Retinal pigment epithelial cell (primary cell): ENCODE measurements at places on chromosomes 2 and 18.

DNA sequence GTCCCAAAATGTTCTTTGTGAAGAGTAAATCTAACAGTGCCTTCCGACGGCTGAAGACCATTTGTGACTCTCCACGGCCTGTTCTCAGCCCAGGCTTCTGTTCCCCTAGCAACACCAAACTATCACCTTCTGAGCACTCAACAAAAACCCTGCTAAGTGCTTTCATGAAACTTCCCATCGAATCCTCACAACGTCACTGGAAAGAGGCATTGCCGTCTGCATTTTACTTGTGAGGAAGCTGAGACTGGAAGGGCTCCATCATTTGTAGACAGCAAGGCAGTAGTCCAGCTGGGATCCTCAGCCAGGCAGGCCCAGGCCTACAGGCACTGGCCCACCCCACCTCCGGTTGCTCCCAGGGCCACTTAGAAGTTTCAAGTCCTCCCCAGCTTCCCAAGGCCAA lies 97.8 kb upstream of the POU3F3 start:
- no peak for DNase-seq

DNA sequence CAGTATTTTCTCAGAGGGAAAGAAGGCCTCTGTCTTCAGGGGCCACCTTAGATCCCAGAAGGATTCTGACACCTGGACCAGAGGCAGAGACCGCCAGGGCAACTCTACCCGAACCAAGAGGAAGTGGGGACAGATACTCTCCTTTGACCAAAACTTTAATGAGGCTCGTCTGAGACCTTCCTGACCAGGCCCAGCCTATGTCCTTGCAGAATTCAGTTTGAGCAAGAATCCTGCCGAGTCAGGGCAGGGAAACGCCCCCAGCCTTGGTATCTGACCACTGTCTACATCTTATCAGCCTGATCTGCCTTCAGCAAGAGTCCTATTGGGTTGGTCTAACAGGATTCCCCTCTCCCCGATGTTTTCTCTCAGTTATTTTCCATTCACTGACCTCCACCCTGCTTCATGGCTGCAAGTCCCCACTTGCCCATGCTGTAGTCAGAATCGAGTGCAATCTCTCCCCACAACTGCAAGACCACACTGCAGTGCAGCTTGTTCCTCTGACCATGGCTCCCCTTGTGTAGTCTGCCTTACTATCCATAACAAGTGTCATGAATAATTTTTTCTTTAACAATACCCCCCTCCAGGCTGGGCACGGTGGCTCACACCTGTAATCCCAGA lies 95.0 kb downstream of the MSH2 start:
- no peak for DNase-seq

- no peak for DNase-seq
These were observed 40.1 kb upstream of the GBX2 start for GRCh38 chr2:236208019-236208926.

DNA sequence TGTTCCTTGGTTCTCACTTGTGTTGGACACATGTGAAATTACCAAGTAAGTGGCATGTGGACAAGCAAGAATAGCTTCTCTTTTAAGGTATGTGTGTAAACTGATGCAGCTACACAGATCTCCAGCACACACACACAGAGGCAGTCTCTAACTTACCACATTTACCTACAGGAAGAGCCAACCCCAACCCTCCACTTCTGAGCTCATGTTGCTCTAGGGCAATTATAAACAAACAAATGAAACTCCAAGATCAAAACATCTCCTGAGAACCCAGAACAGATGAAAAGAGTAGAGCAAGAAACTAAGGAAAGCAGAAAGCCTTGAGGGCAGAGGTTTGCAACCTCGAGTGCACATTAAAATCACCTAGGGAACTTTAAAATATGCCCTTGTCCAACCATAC lies 16.0 kb upstream of the TMEM37 start:
- DNase-seq, result no peak

DNA sequence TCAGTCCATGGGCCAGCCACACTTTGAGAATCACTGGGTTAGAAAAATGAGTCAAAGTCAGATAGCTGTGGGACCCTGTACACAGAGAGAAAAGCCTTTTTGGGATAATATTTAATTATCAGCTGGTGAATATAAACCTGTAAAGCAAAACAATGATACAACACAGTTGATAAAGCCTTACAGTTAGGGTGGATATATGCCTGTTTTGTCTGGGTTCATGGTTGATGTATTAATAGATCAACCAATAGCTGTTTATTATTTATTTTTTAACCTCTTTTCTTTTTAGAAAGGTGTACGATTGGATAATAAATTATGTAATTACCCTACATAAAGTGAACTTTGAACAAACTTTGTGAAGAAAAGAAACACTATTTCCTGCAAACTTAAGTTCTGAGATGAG lies 145.6 kb downstream of the TDRD15 start:
- no peak for DNase-seq

DNA sequence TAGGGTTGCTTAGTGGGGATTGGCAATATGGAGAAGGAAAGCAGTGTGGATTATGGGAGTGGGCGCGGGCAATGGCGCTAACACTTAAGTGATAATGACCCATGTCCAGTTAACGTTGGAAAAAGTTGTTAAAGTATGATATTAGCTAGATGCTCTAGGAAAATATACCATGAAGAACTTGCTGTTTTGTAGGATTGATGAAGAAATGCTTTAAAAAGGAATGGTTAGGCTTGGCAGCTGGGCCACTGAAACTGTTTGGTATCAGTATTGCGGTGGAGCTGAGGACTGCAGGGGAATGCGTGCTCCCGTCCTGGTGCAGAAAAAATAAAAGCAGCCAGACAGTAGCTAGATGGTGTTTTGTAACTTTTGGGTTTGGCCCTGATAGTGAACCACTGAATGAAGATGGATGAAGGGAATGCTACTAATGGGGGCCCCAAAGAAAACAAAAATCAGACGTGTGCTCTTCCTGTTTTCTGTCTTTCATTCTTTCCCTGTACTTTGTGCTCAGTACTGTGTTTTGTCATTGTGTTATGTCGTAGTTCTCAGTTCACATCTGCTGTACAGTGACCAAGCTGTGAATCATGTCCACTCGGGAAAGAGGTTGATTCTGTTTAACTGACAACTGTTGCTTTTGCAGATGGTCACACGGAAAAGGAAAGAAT lies 999 bp downstream of the INSIG2 start:
- no peak for DNase-seq

GRCh38 chr2:7203056-7203467 lies 285.9 kb downstream of the RNF144A start:
- DNase-seq, result no peak

- no peak for DNase-seq
These were observed 15.9 kb downstream of the TWIST2 start for GRCh38 chr2:238863749-238864206.

DNA sequence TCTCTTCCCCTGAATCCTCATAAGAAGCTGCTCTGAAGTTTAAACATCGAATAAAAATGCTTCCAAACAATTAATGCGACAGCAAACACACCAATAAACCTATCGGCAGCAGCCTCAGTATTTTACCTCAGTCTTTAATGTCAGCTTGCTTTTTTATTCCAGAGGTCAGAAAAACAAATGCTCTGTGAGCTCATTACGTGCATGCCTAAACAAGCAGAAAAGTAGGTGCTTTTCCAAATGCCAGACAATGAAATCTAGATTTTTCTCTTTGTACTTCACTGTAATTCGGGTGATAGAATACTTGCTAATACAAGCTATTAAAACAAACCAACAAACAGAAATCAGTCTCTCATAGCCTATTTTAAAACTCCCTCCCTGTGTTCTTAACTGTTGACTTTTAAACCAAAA lies 381.5 kb downstream of the NRXN1 start:
- DNase-seq, result no peak
